Suprapubic skin (tissue), 4 donors: ENCODE measurements at places on chromosomes 16 and 17. TPM values are rescaled to one million over a fixed set of nuclear protein-coding genes. Genes with fewer than 3 reads are reported as not detected.

The SPG7 gene
- 151 TPM for total RNA-seq

DNA sequence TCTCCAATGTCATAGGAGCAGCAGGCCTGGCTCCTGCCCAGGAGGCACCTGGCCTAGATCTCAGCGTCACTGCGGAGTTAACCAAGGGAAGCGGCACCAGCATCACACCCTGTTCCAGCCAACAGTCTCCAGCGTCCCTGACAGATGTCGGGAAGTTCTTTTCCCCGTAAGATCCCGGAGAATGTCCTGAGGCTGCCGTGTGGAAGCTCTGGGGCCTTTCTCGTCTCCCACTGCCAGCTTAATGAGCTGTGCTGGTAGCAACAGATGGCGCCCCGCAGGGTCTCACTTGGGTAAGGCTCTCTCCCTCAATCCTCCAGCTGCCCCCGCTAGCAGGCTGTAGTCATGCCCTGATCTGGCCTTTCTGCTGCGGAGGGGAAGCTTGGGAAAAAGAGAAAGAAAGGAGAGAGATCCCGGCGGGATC lies 57.5 kb downstream of the MARCHF10 start:
- peaks cover 22% of the 10 kb centered on the region for H3K4me1 ChIP-seq
- H3K27me3 ChIP-seq: no peaks in the 10 kb centered on the region
- DNase-seq: no peak
- no peak overlapping the region for H3K27ac ChIP-seq

GRCh38 chr17:43468691-43469139 lies 15.1 kb upstream of the DHX8 start:
- H3K27ac ChIP-seq: peak overlapping the region; percentile 88
- H3K4me3 ChIP-seq: no peak overlapping the region
- H3K4me1 ChIP-seq: peaks cover 49% of the 10 kb centered on the region
- H3K36me3 ChIP-seq: no peaks in the 10 kb centered on the region

GRCh38 chr16:84764970-84765369 lies 54.8 kb upstream of the CRISPLD2 start:
- H3K4me1 ChIP-seq: no peaks in the 10 kb centered on the region
- peaks cover 82% of the 10 kb centered on the region for H3K36me3 ChIP-seq
- no peak overlapping the region for H3K27ac ChIP-seq
- DNase-seq: no peak

GRCh38 chr16:12406158-12406557 lies 397.5 kb downstream of the CPPED1 start:
- no peaks in the 10 kb centered on the region for H3K27me3 ChIP-seq
- DNase-seq: no peak
- H3K4me1 ChIP-seq: no peaks in the 10 kb centered on the region

DNA sequence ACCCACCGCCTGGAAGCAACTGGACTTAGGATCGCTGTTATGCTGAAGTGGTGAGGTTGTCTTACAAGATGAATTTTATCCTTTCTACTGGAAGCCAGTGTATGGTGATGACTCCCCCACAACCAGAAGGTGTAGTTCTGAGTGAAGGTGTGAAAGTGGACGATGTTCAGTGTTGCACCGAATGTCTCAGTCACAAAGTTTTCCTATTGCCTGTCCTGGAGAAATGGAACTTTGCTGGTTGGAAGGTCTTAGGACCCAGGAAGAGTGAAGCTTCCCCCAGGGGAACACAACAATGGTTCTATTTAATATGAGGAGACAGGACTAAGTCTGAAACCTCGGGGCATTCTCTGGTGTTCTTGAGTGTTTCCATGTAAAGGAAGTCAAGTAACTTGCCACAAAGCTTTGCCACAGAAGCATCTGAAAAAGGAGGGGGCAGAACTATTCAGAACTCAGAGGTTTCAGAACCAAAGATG lies 44.2 kb downstream of the USP22 start:
- no peak overlapping the region for H3K4me3 ChIP-seq
- no peak overlapping the region for H3K27ac ChIP-seq
- H3K27me3 ChIP-seq: no peaks in the 10 kb centered on the region
- H3K4me1 ChIP-seq: peaks cover 16% of the 10 kb centered on the region
- no peak for DNase-seq

GRCh38 chr17:36761203-36761950 lies 160.0 kb downstream of the MRM1 start:
- no peaks in the 10 kb centered on the region for H3K36me3 ChIP-seq
- H3K4me1 ChIP-seq: no peaks in the 10 kb centered on the region
- H3K27me3 ChIP-seq: peaks cover 26% of the 10 kb centered on the region
- DNase-seq: no peak
- H3K4me3 ChIP-seq: no peak overlapping the region
- H3K27ac ChIP-seq: no peak overlapping the region

- no peaks in the 10 kb centered on the region for H3K27me3 ChIP-seq
- H3K4me1 ChIP-seq: peaks cover 11% of the 10 kb centered on the region
- no peak overlapping the region for H3K27ac ChIP-seq
- H3K36me3 ChIP-seq: peaks cover 55% of the 10 kb centered on the region
- no peak overlapping the region for H3K4me3 ChIP-seq
- DNase-seq: no peak
Observed at GRCh38 chr16:53282328-53282727, 151.9 kb upstream of the RBL2 start.

GRCh38 chr17:73492821-73493814 lies 151.1 kb downstream of the SDK2 start:
- H3K27me3 ChIP-seq: peaks cover 43% of the 10 kb centered on the region
- no peak overlapping the region for H3K27ac ChIP-seq
- DNase-seq: no peak
- H3K36me3 ChIP-seq: no peaks in the 10 kb centered on the region
